Muscle of leg (tissue), 16 donors: ENCODE measurements at places on chromosomes 1 and 21. TPM values are rescaled to one million over a fixed set of nuclear protein-coding genes. Genes with fewer than 3 reads are reported as not detected.

Gene PLA2G2F
- polyA plus RNA-seq: not detected

Gene SPRR3
- polyA plus RNA-seq: 0.18 TPM

Gene NFIA
- 29.1 TPM for polyA plus RNA-seq

Gene GGPS1
- 35.0 TPM for polyA plus RNA-seq

Gene ADAMTS5
- 11.3 TPM for polyA plus RNA-seq

Gene LCE3B
- polyA plus RNA-seq: not detected

Gene ATXN7L2
- 25.8 TPM for polyA plus RNA-seq

Gene CTSE
- polyA plus RNA-seq: 1.3 TPM

Gene DFFB
- polyA plus RNA-seq: 4.3 TPM

Gene GPR61
- polyA plus RNA-seq: 2.7 TPM

Gene RBM34
- polyA plus RNA-seq: 59.6 TPM

Gene PGLYRP3
- polyA plus RNA-seq: not detected

Gene CCDC185
- polyA plus RNA-seq: not detected

Gene MYBPH
- 353 TPM for polyA plus RNA-seq

Gene CD247
- 0.20 TPM for polyA plus RNA-seq

Gene IRF6
- 3.5 TPM for polyA plus RNA-seq

Gene ZNF683
- not detected for polyA plus RNA-seq

Gene TMEM269
- 0.91 TPM for polyA plus RNA-seq

Gene CASZ1
- polyA plus RNA-seq: 41.4 TPM

Gene ELAPOR1
- 0.58 TPM for polyA plus RNA-seq

Gene ANXA9
- polyA plus RNA-seq: 2.1 TPM

Gene WNT3A
- polyA plus RNA-seq: not detected

Gene AMPD1
- polyA plus RNA-seq: 41.7 TPM

Gene CYP4A11
- polyA plus RNA-seq: 1.0 TPM

Gene IGFN1
- 4.3 TPM for polyA plus RNA-seq

Gene APOBEC4
- not detected for polyA plus RNA-seq

Gene ADCY10
- 0.03 TPM for polyA plus RNA-seq

Gene TFAP2E
- polyA plus RNA-seq: 0.53 TPM

Gene TCEA3
- polyA plus RNA-seq: 307 TPM

Gene ROR1
- 11.4 TPM for polyA plus RNA-seq

Gene CELF3
- polyA plus RNA-seq: 0.92 TPM

Gene FABP3
- polyA plus RNA-seq: 149 TPM

Gene MFAP2
- 145 TPM for polyA plus RNA-seq

Gene LRRC38
- polyA plus RNA-seq: 32.1 TPM

Gene CNR2
- 0.09 TPM for polyA plus RNA-seq

Gene SIM2
- polyA plus RNA-seq: 6.4 TPM

Gene CA6
- polyA plus RNA-seq: 0.17 TPM

Gene DRAXIN
- polyA plus RNA-seq: 0.24 TPM

Gene KCNK2
- 3.8 TPM for polyA plus RNA-seq

Gene SPRR2F
- not detected for polyA plus RNA-seq

Gene INKA2
- 44.8 TPM for polyA plus RNA-seq

Gene DIO1
- polyA plus RNA-seq: 0.31 TPM

Gene ANGPTL3
- 0.09 TPM for polyA plus RNA-seq

Gene TRIM67
- 0.09 TPM for polyA plus RNA-seq

Gene ALG14
- 4.4 TPM for polyA plus RNA-seq

Gene TIE1
- polyA plus RNA-seq: 43.6 TPM

Gene KCNK1
- 4.2 TPM for polyA plus RNA-seq

Gene ARL8A
- polyA plus RNA-seq: 41.9 TPM

Gene RNASEL
- polyA plus RNA-seq: 5.1 TPM
